Inflammatory macrophage treated with lipopolysaccharide for 1 hour (primary cell): ENCODE measurements at places on chromosomes 1 and 21.

GRCh38 chr1:246300626-246301549 is 206.2 kb downstream of the SMYD3 start:
- DNase-seq, result no peak

- no peak for DNase-seq
These were observed 23.0 kb upstream of the PRSS38 start for GRCh38 chr1:227792216-227793078.

GRCh38 chr1:164598719-164599118 is 39.7 kb downstream of the PBX1 start:
- DNase-seq, result no peak

- no peak for DNase-seq
These were observed 6.4 kb downstream of the UTP11 start for GRCh38 chr1:38018864-38019343.

DNA sequence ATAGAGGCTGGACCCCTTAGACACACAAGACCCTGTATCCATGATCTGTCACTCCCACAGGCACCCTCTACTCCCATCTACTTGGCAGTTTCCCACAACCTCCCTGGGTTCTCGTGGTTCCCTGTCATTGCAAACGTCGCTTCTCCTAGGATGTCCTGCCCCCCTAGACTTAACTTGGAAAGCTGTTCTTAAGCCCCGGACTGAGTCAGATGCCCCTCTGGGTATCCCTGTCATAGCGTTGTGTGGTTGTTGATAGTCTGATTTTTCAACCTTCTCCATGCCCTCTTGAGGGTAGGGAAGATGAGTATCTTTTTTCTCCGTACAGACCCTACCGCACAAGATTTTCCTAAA is 11.8 kb downstream of the RCC1 start:
- no peak for DNase-seq

GRCh38 chr21:43270800-43271301 is 102.0 kb downstream of the CRYAA start:
- no peak for DNase-seq
